ENCODE measurements at places on chromosomes 2 and 18.

GRCh38 chr2:70391988-70392387 lies 90.1 kb upstream of the FAM136A start:
- no peak for DNase-seq

DNA sequence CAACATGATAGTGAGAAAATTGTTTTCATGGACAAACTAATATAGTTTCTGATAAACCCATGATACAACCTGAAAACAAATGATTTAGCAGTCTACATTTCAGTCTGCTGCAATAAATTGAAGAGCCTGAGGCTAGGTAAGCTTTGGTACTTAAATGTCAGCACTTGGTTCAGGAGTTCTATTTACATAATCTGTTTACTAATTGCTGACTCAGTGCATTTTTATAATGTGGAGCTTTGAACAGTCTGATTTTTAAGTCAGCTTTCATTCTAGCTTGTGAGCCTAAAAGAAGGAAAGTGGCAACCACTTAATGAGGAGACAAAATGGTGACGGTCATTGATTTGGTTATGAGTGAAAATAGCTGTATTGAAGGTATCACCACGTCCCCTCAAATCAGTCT lies 488.6 kb downstream of the CPS1 start:
- DNase-seq = no peak

DNA sequence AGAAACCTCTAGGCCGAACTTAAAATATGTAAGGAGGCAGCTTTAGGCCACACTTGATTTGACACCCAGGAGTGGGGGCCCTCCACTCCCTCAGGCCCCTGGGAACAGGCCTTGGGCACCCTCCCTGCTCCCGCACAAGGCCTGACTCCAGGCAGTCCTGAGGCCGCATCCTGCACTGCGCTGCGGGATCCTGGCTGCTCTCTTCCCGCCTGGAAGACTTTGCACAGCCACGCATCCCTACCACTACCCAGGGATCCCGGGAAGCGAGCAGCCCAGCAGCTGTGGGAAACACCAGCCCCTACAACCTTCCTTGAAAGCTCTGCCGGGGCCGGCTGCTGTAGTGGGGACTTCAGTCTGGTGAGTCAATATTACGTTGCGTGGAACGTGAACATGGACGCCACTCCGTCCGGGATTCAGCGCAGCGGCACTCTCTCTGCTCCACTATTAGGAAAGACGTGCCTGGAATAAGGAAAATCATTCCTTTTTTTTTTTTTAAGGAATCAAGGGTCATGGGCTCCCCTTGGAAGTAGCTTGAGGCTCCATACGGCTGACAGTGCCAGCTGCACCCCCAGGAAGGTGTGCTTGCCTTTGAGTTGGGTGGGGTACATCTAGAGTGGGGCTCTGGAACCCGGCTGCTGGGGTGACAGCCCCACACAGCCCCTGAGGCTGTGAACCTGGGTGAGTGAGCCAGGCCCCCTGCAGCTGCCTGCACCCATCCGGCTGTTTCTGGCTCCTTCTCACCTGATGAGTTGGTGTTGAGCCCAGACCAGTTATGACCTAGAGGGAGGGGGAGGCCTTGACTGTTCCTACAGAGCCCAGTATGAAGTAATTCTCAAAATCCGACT lies 119.2 kb upstream of the TMEM18 start:
- no peak for DNase-seq

DNA sequence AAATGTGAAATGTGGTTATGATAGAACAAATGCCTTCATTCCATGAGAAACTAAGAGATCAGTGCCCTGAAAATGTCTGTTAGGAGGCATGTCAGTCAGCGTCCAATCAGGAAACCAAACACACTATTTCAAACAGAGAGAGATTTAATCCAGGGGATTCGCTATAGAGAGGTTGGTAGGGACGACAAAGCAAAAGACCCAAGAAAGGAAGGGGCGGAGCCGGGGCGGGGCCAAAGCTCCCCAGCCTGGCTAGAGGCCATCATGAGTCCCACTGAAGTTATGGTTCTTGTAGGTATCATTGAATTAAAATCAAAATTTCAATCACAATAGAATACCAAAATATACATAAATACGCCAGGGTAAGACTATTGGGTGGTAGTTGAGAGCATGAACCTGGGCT lies 32.9 kb upstream of the RNF149 start:
- peak; percentile 56 for DNase-seq

- DNase-seq = no peak
Observed at GRCh38 chr2:163474889-163475288, 260.9 kb downstream of the FIGN start.

- peak; percentile 19 for DNase-seq
Observed at GRCh38 chr2:84880645-84881521, at the start of gene TRABD2A. TRABD2A (minus strand) TSS chr2:84881084; CDS start chr2:84881039, 45 bp downstream.

DNA sequence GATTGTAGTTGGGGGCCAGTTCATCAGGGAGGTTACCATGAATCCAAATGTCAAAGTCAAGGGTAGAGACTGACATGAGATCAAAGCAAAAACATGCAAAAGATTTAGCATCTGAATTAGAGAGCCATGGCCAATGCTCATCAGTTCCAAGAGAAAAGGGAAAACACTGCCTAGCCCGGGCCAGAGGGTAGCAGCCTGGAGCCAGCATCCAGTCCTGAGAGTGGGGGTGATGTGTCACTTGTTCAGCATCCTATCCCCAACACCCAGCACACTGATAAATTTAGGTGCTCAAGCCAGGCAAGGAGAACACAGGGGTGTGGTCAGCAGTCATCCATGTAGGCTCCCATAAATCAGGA lies 76.9 kb upstream of the PPP1CB start:
- peak; percentile 45 for DNase-seq

DNA sequence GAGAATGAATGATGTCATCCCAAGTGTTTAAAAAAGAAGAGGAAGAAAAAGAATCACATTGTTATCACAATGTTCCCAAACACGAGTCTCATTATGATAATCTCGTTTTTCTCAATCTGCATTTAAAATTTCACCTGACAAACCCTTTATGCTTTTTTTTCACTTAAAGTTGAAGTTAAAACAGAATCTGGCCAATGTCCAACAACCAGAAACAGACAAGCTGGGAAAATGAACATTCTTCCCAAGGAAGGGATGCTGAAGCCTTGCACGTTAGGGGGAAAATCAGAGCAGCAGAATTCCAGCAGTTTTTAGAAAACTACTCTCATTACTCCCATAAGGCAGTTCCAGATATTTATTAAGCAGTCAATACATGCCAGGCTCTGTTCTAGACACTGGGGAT lies 245.3 kb downstream of the TMEM182 start:
- no peak for DNase-seq

DNA sequence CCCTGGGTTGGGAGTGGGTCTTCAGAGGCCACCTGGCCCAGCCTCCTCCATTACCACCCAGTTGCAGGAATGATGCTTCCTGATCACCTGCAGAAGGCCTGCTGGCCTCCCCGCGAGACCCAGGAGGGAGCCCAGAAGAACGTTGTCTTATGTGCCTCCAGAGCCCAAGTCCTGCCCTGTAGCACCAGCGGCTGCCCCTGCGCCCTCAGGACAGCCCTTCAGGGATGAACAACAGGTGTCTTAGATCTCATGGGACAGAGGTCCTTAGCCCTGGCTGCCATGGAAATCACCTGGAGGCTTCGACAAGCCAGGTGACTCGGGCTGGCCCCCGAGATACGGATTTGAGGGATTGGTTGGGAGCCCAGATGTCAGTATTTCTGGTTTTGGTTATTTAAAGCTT lies 278.8 kb downstream of the CELF4 start:
- no peak for DNase-seq

GRCh38 chr2:137659616-137660015 lies 304.7 kb upstream of the HNMT start:
- peak; percentile 34 for DNase-seq

- DNase-seq = no peak
Observed at GRCh38 chr18:70232261-70232660, 26.8 kb upstream of the RTTN start.

GRCh38 chr2:163709270-163709669 lies 26.5 kb downstream of the FIGN start:
- no peak for DNase-seq

- no peak for DNase-seq
Observed at GRCh38 chr18:27780061-27780745, 396.7 kb downstream of the CDH2 start.

- DNase-seq = no peak
Observed at GRCh38 chr2:101467306-101467705, 7.6 kb downstream of the RFX8 start.

DNA sequence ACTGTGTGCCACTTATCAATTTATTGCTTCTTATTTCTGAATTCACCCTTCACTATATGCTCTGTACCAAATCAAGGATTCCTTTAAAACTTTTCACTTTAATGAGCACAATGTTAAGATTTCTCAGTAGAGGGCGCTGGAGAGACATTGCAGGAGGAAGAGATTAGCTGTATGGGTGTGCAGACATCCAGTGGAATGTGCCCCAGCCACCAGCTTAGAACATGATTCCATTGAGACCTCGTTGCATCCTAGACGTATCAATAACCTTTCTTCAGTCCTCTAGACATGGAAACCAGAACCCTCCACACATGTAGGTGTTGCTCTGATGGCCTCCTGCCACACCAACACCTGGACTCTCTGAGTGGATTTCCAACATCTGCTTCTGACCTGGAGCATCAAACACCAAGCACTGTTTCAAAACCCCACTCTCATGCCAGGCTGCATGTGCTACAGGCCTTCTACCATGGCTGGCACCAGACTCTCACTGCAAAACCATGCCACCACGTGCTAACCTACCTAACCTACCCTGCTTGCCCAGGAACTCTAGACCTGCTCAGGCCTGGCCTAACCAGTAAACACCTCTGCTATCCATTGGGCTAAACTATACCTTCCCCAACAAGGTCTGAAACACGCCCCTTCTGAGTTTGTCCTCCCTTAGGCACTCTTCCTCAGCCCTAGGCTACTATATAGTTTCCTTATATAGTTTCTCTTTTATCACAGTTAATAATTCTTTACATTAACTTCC lies 633.2 kb upstream of the PKDCC start:
- DNase-seq = peak; percentile 86

DNA sequence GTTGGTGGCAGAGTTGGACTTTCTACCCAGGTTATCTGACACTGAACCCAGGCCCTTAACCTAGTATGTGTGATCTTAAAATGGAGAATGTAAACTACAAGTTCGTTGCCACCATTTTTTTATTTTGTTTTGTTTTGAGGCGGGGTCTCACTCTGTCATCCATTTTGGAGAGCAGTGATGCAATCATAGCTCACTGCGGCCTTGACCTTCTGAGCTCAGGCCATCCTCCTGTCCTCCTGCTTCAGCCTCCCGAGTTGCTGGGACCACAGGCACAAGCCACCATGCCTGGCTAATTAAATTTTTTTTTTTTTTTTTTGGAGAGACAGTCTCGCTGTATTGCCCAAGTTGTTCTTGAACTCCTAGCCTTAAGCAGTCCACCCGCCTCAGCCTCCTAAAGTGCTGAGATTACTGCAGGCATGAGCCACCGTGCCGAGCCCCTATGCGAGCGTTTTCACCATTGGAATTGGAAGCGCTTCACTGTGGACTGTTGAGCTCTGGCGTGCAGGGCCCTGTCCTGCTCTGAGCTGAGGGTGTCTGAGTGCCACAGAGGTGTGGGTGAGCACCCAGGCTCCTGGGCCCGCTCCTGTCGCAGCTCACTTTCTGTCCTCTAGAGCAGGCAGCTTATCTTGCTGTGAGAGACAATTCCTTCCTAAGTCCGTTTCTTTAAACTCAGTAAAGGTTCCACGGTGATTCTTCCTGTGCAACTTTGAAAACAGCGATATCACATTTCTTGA lies 186.9 kb downstream of the LDLRAD4 start:
- DNase-seq = no peak

GRCh38 chr2:80078290-80079036 lies 226.1 kb downstream of the LRRTM1 start:
- DNase-seq = no peak

GRCh38 chr2:128568106-128568505 lies 249.4 kb upstream of the HS6ST1 start:
- no peak for DNase-seq

GRCh38 chr18:2412996-2413751 lies 158.1 kb downstream of the METTL4 start:
- DNase-seq = peak; percentile 28

- no peak for DNase-seq
Observed at GRCh38 chr2:238772635-238773297, 75.1 kb upstream of the TWIST2 start.

DNA sequence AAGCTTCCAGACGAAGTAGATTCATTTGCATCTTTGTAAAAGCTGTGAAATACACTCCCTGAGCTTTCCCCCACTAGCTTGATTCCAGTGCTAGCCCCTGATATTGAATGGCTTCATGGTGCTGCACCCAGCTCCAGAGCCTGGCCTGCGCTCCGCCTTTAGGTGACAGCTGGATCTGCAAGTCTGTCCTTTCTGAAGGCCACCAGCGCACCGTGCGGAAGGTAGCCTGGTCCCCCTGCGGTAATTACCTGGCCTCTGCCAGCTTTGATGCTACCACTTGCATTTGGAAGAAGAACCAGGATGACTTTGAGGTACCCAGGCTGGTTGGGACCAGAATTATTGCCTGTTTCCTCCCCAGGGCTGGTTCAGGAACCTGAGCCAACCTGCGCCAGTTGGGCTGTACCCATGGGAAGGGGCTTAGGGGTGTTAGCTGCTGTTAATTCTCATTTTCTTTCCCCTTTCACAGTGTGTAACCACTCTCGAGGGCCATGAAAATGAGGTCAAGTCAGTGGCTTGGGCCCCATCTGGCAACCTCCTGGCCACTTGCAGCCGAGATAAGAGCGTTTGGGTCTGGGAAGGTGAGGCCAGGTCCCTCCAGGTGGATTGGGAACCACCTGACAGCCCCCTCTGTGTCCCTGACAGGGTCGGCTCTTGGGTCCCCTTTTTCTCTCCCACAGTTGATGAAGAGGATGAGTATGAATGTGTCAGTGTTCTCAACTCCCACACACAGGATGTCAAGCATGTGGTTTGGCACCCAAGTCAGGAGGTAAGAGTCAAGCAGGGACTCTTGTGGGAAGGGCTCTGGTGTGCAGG lies 1.3 kb downstream of the CIAO1 start:
- peak; percentile 72 for DNase-seq

- no peak for DNase-seq
Observed at GRCh38 chr2:60385648-60386047, 167.8 kb downstream of the BCL11A start.

GRCh38 chr2:239773228-239774141 lies 251.7 kb downstream of the NDUFA10 start:
- no peak for DNase-seq

- no peak for DNase-seq
Observed at GRCh38 chr2:60383401-60384143, 169.9 kb downstream of the BCL11A start.
